Heart left ventricle (tissue), 16 donors: ENCODE measurements at places on chromosomes 11 and 22. TPM values are rescaled to one million over a fixed set of nuclear protein-coding genes. Genes with fewer than 3 reads are reported as not detected.

Gene OR52N4
- not detected for total RNA-seq

- no peaks in the 10 kb centered on the region for H3K36me3 ChIP-seq
- H3K4me3 ChIP-seq = no peak overlapping the region
- H3K27me3 ChIP-seq = peaks cover 4% of the 10 kb centered on the region
- no peaks in the 10 kb centered on the region for H3K4me1 ChIP-seq
These were observed 98.2 kb upstream of the DBX1 start for GRCh38 chr11:20258376-20258895.

DNA sequence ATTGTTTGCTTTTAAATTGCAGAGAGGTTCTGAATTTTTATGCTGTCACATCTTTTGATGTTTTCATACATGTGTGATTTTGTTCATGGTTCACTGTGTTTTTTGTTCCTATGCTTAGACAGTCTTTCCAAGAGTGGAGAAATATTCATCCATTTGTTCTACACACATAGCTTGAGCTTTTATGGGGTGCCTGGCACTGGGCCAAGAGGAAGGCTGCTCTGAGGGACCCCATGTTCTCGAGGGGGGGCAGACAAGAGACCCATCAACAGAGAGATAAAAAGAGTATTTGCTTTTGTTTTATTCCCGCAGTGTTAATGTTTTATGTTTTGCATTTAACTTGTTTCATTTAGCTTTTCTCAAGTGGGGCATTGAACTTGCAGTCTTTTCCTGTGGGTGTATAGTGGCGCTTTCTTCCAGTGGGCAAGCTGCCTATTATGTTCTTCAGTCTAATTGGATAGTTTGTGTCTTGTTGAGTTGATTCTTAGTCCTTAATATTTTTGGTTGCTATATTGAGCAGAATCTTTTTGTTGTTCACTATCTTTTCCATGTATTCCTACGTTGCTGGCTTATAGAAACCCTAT lies 57.7 kb downstream of the CABIN1 start:
- no peak overlapping the region for H3K4me3 ChIP-seq
- peaks cover 86% of the 10 kb centered on the region for H3K36me3 ChIP-seq
- DNase-seq = no peak
- no peaks in the 10 kb centered on the region for H3K27me3 ChIP-seq

Gene ADAMTS15
- 24.0 TPM for total RNA-seq

DNA sequence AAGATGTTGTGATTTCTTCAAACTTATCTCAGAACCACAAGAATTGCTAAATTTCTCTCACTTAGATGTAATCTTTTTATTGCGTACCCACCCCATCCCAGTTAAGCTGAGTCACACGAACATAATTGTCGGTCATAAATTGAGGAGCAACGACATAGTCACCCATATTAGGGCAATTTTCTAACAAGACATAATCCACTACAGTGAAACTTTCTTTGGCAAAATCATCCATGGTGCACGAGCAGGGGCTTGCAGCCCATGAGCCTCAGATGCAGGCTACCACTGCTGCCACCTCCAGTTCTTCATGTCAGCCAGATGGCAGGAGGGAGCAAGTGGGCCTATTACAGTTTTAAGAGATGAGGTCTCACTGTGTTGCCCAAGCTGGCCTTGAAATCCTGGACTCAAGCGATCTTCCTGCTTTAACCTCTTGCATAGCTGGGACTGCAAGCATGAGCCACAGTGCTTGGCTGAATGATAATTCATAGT lies 70.3 kb upstream of the GRK2 start:
- DNase-seq = no peak
- peaks cover 76% of the 10 kb centered on the region for H3K36me3 ChIP-seq
- no peaks in the 10 kb centered on the region for H3K4me1 ChIP-seq

Gene KRTAP5-2
- not detected for total RNA-seq

DNA sequence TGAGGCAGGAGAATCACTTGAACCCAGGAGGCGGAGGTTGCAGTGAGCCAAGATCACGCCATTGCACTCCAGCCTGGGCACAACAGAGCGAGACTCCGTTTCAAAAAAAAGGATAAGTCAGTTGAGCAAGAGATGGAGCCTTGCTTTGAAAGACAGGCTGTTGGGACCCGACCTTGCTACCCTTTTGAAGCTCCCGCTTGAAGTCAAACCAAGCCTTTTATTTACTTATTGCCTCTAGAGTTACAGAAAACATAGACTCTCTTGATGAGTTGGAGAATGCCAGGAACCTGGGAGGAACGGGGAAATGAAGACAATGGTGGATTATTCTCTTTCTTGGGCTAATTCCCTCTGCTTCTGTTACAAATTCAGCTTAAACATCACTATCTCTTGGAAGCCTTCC lies 4.9 kb downstream of the SYN3 start:
- no peak overlapping the region for H3K27ac ChIP-seq
- H3K27me3 ChIP-seq = peaks cover 69% of the 10 kb centered on the region
- no peaks in the 10 kb centered on the region for H3K36me3 ChIP-seq
- no peak for DNase-seq
- no peak overlapping the region for H3K4me3 ChIP-seq

Gene SERHL2
- total RNA-seq = 0.90 TPM

- H3K4me1 ChIP-seq = peaks cover 6% of the 10 kb centered on the region
- peaks cover 8% of the 10 kb centered on the region for H3K27me3 ChIP-seq
- DNase-seq = no peak
These were observed 266.0 kb upstream of the NARS2 start for GRCh38 chr11:78840623-78841022.

- H3K27ac ChIP-seq = no peak overlapping the region
- H3K4me3 ChIP-seq = no peak overlapping the region
These were observed 435.4 kb downstream of the TMEM135 start for GRCh38 chr11:87473174-87473573.

DNA sequence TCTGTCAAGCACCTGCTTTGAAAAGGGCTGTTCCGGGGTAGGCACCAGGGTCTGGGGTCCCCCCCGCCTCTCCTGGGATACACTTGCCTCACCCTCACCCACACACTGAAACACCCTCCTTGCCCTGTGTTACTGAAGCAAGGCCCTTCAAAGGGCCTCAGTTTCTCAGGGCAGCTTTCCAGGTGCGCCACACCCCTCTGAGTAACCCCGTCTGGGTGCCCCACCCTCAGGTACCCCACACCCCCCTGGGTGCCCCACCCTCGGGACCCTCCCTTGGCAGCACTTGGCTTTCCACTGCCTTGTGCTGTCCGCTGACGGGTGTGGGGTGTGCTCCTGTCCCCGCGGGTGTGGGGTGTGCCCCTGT lies 413.6 kb downstream of the TBC1D22A start:
- no peak overlapping the region for H3K27ac ChIP-seq
- H3K4me1 ChIP-seq = no peaks in the 10 kb centered on the region
- no peaks in the 10 kb centered on the region for H3K36me3 ChIP-seq
- H3K4me3 ChIP-seq = no peak overlapping the region
- DNase-seq = no peak

Gene KCNJ1
- not detected for total RNA-seq

Gene RTN4RL2
- 0.67 TPM for total RNA-seq
